Calu3 (cell line): ENCODE measurements at places on chromosomes 5 and 9. TPM values are rescaled to one million over a fixed set of nuclear protein-coding genes. Genes with fewer than 3 reads are reported as not detected.

Gene PROP1
- not detected in 2 replicates for total RNA-seq

Gene C1QTNF3
- 1.5 and 2.1 TPM in 2 replicates for total RNA-seq

Gene SLC25A2
- 0.26 and 0.27 TPM in 2 replicates for total RNA-seq

GRCh38 chr9:137175345-137175961, 3.6 kb upstream of the TMEM210 start:
- H3K36me3 ChIP-seq, result peaks cover 13% of the 10 kb centered on the region
- no peak overlapping the region for H3K4me3 ChIP-seq
- no peak for DNase-seq
- peaks cover 11% of the 10 kb centered on the region for H3K27me3 ChIP-seq
- H3K4me1 ChIP-seq, result peaks cover 9% of the 10 kb centered on the region
- no peak overlapping the region for H3K27ac ChIP-seq

- H3K27me3 ChIP-seq, result peaks cover 36% of the 10 kb centered on the region
- no peaks in the 10 kb centered on the region for H3K36me3 ChIP-seq
- H3K4me1 ChIP-seq, result no peaks in the 10 kb centered on the region
- no peak for DNase-seq
- H3K4me3 ChIP-seq, result no peak overlapping the region
Observed at GRCh38 chr9:18905028-18905882, 127.8 kb downstream of the SAXO1 start.

DNA sequence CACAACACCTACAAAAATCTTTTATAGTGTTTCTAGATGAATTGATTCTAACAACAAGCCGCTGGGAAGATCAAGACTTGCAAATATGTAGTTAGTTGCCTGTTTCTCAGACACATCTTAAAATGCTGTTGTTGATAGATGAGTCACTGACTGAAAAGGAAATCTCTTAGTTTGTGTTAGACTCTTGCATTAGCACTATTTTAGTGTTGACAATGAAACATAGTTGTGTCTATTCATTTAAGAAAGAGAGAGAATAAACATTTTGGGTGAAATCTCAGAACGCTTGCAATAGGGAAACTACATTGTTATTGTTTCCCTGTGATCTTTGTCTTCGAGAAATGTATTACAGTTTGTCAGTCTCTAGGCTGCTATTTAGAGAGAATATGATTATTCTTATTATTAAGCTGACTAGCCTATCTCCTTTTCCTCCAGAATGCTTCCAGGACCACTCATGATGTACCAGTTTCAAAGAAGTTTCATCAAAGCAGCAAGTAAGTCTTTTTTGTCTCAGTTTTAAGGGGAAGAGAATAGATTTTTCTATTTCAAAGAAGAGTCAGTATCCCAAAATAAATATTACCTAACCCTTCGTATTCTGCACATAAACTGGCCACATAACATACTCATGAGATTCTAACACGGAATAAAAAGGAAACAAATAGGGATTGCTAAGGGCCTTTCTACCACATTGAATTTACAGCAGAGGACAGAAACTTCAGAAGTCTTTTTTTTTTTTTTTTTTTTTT, 285.6 kb downstream of the ARHGAP26 start:
- H3K27ac ChIP-seq, result no peak overlapping the region
- H3K4me1 ChIP-seq, result peaks cover 18% of the 10 kb centered on the region
- no peak overlapping the region for H3K4me3 ChIP-seq
- no peak for DNase-seq

- DNase-seq, result no peak
- H3K36me3 ChIP-seq, result no peaks in the 10 kb centered on the region
- H3K4me3 ChIP-seq, result no peak overlapping the region
- H3K27ac ChIP-seq, result no peak overlapping the region
- H3K27me3 ChIP-seq, result no peaks in the 10 kb centered on the region
Observed at GRCh38 chr9:121826711-121827110, 175.3 kb downstream of the DAB2IP start.

DNA sequence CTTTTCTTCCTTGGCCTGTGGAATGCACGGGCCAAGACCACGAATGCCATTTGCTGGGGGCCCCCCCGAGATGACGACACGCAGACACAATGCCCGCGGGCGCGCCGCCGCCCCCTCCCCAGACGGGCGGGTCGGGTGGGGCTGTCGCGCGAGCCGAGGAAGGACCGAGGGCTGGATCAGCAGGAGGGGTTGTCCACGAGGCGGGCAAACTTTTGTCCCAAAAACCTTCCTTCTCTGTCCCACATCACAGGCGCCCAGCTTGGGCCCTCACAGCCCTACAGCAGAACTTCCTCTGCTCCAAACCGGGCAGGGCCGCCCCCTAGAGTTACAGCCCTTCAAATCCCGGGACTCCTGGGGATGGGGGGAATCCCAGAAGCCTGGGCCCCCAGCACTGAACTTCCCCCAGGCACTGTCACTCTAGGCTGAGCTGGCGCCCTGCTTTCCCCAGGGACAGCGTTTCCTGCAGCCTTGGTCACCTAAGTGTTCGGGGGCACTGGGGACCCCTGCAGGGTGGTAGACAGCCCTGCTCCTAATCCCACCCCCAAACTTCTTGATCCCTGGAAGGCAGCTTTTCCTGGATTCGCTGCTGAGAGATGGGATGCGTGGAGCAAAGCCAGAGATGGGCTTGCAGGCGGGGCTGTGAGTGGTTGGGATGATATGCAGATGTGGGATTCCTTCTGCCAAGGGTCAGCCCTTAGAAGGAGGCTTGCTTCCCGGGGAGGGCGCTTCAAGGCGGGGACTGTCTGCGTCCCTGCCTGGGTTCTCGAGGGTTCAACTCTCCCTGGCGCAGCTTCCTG, 980 bp downstream of the COL5A1 start:
- H3K27ac ChIP-seq, result no peak overlapping the region
- no peak for DNase-seq
- H3K4me1 ChIP-seq, result no peaks in the 10 kb centered on the region
- no peaks in the 10 kb centered on the region for H3K36me3 ChIP-seq
- peaks cover 26% of the 10 kb centered on the region for H3K27me3 ChIP-seq

- no peaks in the 10 kb centered on the region for H3K27me3 ChIP-seq
- H3K4me3 ChIP-seq, result peak overlapping the region; percentile 2
- peaks cover 84% of the 10 kb centered on the region for H3K4me1 ChIP-seq
- H3K36me3 ChIP-seq, result peaks cover 17% of the 10 kb centered on the region
- peak overlapping the region; percentile 91 for H3K27ac ChIP-seq
Observed at GRCh38 chr9:75911390-75911789, 20.9 kb downstream of the PCSK5 start.

DNA sequence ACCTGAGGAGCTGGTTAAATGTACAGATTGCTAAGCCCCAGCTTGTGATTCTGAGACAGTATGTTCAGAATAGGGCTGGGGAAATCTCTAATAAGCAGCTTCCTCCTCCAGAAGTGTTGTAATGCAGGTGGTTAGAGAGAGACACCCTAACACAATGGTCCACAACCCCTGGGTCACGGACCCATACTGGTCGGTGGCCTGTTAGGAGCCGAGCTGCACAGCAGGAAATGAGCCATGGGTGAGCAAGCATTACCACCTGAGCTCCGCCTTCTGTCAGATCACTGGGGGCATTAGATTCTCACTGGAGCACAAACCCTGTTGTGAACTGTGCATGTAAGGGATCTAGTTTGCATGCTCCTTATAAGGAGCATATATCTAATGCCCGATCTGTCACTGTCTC, 61.8 kb downstream of the SLC36A1 start:
- H3K4me3 ChIP-seq, result no peak overlapping the region
- DNase-seq, result no peak
- H3K4me1 ChIP-seq, result no peaks in the 10 kb centered on the region
- H3K27ac ChIP-seq, result no peak overlapping the region

DNA sequence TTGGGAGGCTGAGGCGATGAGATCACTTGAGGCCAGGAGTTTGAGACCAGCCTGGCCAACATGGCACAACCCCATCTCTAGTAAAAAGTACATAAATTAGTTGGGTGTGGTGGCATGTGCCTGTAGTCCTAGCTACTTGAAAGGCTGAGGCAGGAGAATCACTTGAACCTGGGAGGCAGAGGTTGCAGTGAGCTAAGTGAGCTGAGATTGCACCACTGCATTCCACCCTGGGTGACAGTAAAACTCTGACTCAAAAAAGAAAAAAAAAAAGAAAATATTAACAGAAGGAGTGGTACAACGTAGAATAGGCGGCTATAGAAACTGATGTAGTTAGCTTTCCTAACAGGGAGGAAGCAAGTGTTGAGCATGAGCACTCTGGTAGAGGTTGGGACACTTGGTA, 59.9 kb downstream of the PBX3 start:
- no peak for DNase-seq
- H3K27me3 ChIP-seq, result no peaks in the 10 kb centered on the region
- no peaks in the 10 kb centered on the region for H3K4me1 ChIP-seq
- no peak overlapping the region for H3K4me3 ChIP-seq
- H3K27ac ChIP-seq, result no peak overlapping the region

GRCh38 chr5:68644971-68645370, 429.4 kb downstream of the PIK3R1 start:
- H3K4me3 ChIP-seq, result no peak overlapping the region
- no peaks in the 10 kb centered on the region for H3K4me1 ChIP-seq
- H3K27me3 ChIP-seq, result no peaks in the 10 kb centered on the region
- H3K36me3 ChIP-seq, result no peaks in the 10 kb centered on the region

DNA sequence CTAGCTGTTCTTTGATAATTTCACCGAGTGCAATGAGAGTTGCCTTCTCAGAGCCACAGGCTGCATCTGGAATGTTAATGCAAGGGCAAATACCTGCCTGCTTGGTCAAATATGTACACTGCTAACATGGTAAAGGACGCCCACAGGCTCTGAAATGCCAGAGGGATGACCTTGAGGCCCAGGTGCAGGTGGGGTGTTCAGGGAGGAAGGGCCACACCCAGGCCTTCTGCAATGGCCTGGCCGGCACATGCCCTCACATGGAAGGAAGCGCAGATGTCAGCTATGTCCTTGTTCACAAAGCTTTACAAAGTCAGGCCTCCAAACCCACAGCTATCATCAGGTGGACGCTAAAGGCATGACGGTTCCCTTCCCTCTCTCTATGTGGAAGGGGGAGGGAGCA, 48.6 kb downstream of the HRH2 start:
- H3K4me3 ChIP-seq, result no peak overlapping the region
- no peak for DNase-seq
- H3K27me3 ChIP-seq, result peaks cover 66% of the 10 kb centered on the region
- no peaks in the 10 kb centered on the region for H3K36me3 ChIP-seq
- no peaks in the 10 kb centered on the region for H3K4me1 ChIP-seq

GRCh38 chr9:98686961-98687855, 21.5 kb downstream of the GABBR2 start:
- H3K27ac ChIP-seq, result peak overlapping the region; percentile 22
- H3K4me3 ChIP-seq, result no peak overlapping the region
- DNase-seq, result peak; percentile 28
- H3K4me1 ChIP-seq, result peaks cover 16% of the 10 kb centered on the region
- H3K27me3 ChIP-seq, result no peaks in the 10 kb centered on the region

DNA sequence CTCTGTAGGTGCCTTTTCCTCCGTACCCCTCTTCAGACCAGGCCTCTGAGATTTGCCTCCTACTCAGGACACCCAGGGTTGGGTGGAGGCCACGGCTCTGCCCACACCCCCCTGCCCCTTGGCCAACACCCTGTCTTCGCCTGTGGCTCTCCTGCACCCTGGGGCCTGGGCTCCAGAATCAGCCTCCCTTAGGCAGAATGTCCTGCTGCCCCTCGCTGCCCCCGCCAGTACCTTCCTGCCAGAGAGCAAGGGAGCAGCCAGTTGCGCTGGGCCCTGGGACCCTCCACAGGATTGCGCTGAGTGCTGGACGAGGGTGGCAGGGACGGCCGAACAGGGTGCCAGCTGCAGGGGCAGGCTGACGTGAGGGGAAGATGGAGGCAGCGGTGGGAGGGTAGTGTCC, 53.5 kb downstream of the COL5A1 start:
- no peaks in the 10 kb centered on the region for H3K4me1 ChIP-seq
- H3K4me3 ChIP-seq, result no peak overlapping the region
- no peak for DNase-seq
- no peak overlapping the region for H3K27ac ChIP-seq
- H3K36me3 ChIP-seq, result no peaks in the 10 kb centered on the region

DNA sequence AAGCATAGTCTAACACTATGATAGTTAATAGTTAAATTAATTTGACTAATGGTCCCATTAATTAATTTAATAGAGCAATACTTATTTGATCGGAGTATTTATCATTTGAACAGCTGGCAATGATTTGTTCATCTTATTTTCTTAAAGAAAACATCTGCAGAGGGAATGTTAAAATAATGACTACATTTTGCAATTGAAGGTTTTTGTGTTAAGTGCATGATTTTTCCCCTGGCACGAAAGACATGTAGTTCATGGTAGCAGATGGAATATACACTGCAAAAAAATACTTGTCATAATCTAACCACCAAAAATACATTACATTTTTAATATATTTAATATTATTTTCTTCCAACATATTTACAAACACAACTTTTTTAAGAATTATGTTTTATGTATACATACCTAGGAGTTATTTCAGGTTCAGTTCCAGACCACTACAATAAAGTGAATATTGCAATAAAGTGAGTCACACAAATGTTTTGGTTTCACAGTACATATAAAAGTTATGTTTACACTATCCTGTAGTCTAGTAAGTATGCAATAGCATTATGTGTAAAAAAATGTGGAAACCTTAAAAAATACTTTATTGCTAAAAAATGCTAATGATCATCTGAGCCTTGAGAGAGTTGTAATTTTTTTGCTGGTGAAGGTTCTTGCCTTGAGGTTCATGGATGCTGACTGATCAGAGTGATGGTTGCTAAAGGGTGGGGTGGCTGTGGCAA, 292.6 kb upstream of the DAB2 start:
- H3K4me3 ChIP-seq, result no peak overlapping the region
- no peak for DNase-seq
- peaks cover 30% of the 10 kb centered on the region for H3K4me1 ChIP-seq

- peaks cover 33% of the 10 kb centered on the region for H3K4me1 ChIP-seq
- peaks cover 7% of the 10 kb centered on the region for H3K36me3 ChIP-seq
- H3K27ac ChIP-seq, result no peak overlapping the region
- no peak for DNase-seq
- H3K27me3 ChIP-seq, result no peaks in the 10 kb centered on the region
Observed at GRCh38 chr5:116621599-116621998, 47.0 kb upstream of the SEMA6A start.

GRCh38 chr5:78974601-78975000, 10.5 kb downstream of the ARSB start:
- peaks cover 3% of the 10 kb centered on the region for H3K36me3 ChIP-seq
- no peak overlapping the region for H3K27ac ChIP-seq
- DNase-seq, result no peak
- peaks cover 28% of the 10 kb centered on the region for H3K4me1 ChIP-seq
- H3K4me3 ChIP-seq, result no peak overlapping the region

DNA sequence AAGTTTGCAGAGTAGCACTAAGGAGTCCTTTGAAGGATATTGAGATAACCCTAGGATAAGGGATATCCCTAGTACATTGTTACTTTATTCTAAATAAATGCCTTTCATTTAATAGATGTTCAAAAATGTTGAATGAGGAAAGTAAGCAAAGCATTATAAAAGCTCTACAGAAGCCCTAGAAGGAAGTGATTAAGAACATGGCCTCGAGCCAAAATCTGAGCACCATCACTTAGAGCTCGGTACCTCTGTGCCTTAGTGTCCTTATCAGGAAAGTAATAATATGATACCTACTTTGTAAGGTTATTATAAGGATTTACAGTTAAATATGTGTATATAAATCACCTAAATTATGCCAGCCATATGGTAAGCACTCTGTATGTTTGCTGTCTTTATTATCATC, 242.6 kb downstream of the KIAA0825 start:
- H3K4me1 ChIP-seq, result no peaks in the 10 kb centered on the region
- H3K4me3 ChIP-seq, result no peak overlapping the region
- H3K36me3 ChIP-seq, result no peaks in the 10 kb centered on the region
- H3K27ac ChIP-seq, result no peak overlapping the region
- no peaks in the 10 kb centered on the region for H3K27me3 ChIP-seq
- DNase-seq, result peak; percentile 30

GRCh38 chr5:119919279-119919678, 289.9 kb downstream of the FAM170A start:
- no peak overlapping the region for H3K4me3 ChIP-seq
- H3K27ac ChIP-seq, result no peak overlapping the region
- no peaks in the 10 kb centered on the region for H3K27me3 ChIP-seq
- no peaks in the 10 kb centered on the region for H3K4me1 ChIP-seq
- DNase-seq, result no peak
